Astrocyte of the spinal cord (primary cell): ENCODE measurements at places on chromosomes 13 and 19.
A peak's percentile ranks its signal among the peaks of the same experiment; 100 is the strongest.

DNA sequence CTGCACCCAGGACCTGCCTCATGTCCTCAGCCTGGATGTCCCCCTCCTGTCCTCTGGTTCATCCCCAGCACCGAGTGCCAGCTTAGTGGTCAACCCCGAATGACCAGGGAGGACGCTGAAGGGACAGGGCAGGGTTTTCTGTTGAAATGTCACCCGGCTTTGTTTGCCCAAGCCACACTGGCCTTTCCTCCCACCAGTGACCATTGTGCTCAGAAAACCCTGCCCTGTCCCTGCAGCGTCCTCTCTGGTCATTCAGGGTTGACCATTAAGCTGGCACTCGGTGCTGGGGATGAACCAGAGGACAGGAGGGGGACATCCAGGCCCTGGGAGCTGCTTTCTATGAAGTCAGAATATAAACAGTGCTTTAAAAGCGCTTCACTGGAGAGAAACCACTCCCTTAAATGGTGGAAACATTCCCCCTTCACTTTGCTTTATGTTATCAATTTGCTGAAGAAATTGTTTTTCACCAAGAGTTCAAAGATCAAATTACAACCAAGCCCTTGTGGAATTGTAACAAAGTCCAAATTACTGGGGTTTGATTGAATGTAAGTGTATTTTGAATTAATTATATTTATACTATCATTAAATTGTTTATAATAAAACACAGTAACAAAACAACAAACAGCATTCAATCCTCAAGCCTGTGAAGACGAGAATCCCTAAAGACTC is 21.4 kb downstream of the CARS2 start:
- DNase-seq, result no peak

DNA sequence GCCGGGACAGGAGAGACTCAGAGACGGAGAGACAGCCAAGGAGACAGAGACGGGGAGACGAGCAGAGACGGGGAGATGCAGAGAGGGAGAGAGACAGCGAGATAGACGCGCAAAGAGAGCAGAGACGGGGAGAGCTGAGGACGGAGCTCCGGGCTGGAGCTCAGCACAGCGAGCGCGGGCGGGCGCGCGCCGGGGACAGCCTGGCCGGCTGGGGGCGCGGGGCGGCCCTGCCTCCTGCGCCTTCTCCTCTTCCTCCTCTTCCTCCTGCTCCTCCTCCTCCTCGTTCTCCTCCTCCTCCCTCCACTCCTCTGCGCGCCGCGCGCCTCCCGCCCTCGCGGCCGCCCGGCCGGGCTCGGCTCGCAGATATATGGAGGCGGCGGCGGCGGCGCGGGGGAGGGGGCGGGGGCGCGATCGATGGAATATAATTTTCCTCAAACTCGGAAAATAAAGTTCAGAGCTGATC is at the start of gene ERFL:
Gene ERFL (minus strand): TSS at position 229 of the 463 bp plus-strand sequence. CDS start 15,530 bp downstream, outside the sequence.
- no peak for DNase-seq

DNA sequence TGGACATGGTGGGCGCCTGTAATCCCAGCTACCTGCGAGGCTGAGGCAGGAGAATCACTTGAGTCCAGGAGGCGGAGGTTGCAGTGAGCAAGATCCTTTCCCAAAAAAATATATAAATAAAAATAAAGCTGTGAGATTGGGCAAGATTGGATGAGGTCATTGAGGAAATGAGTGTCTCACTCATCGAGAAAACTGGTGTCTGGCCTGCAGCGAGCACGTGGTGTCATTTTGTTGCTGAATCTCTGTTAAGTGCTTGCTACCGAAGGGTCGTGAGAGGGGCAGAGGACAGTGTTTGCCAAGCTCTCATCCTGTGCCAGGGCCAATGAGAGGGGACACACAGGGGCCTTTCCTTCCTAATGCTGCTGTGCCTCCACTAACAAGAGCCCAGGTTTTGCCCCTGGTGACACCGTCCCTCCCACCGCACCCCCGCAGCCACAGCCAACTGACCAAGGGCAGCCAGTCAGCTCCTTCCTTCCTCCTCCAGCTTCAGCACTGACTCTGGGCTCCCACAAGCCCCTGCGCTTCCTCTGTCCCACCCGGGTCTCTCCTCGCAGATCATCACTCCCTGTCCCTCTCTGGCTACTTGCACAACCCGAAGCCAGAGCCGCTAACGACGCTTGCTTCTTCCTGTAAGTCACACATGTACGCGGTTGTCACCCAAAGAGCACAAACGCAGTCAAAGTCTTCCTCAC is 3.2 kb downstream of the POLD1 start:
- no peak for DNase-seq

DNA sequence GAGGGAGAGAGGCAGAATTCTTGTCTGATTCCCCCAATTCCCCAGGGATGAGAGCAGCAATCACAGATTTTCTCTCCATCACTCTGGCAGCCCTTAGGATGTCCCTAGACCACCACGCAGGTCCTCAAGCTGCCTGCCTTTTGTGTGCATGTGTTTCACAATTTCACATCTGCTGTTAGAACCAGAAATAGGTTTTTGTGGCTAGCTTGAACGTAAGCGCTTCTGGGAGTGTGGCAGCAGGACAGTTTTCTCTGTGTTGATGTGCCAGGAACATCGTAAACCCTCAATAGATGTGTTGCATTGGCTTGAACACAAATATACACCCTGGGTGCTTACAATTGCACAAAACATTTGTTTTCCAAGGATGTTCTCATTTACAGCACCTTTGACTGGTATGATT is 78.8 kb upstream of the TMTC4 start:
- no peak for DNase-seq

DNA sequence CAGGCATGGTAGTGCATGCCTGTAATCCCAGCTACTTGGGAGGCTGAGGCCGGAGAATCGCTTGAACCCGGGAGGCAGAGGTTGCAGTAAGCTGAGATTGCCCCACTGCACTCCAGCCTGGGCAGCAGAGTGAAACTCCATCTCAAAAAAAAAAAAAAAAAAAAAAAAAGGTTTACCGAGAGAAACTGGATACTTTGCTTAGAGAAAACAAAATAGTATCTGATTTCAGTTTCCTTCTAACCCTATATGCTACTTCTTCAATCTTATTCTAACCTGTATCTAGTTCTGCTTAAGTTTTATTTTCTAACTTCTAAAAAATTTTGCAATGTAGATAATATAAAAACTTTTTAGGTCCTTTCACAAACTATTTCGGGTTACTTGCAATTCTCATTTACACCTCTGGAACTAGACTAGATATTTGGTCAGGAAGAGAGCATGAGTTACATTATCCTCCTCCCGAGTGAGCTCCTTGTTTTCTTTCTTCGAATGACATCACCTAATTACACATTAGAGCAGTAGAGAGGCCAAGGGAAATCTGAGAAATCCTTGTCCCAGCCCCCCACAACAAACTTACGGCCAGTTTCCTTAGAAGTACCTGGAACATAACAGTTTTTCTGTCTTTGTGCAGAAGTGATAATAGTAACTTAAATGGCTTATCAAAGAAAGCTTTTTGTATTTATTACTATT is 128.9 kb downstream of the B3GLCT start:
- peak; percentile 43 for DNase-seq

DNA sequence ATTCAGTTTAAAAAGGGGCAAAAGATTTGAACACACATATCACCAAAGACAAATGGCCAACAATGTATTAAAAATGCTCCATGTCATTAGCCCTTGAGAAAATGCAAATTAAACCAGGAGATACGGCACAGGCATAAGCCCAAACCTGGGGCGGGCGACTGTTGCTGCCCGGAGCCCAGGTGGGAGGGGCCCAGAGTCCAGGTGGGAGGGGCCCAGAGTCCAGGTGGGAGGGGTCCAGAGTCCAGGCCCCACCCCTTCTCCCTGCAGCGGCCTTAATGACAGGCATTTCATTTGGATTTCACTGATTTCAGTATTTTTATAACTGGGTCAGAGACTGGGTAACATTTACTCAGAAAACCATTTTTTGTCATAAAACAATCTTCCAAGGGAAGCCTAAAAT is 78.2 kb downstream of the RASA3 start:
- no peak for DNase-seq

GRCh38 chr13:79549355-79550106 is 68.6 kb downstream of the NDFIP2 start:
- peak; percentile 14 for DNase-seq

GRCh38 chr19:8001995-8002849 is 3.2 kb downstream of the ELAVL1 start:
- peak; percentile 82 for DNase-seq

DNA sequence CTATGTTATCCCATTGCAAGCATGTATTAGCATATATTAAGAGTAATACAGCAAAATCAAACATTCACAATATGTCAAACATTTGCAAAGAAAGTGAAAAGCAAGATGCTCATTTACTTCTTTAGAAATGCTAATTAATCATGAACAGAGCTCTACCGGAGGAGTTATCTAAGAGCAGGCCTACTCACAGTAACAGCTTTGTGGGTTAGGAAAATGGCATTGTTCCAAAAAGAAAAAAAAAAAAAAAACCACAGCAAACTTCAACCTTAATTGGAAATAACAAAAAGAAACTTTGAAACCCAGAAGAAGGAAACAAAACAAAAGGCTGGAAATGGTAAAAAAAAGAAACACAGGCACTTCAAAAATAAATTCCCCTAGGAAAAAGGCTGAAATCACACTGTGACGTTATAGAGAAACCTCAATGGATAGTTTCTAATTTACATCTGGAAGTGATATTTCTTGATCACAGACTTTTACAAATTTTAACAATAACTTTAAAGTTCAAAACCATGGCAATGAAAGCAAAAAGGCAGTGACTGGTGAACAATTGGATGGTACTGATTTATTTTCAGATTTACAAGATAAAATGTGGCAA is 1236.8 kb upstream of the SPRY2 start:
- DNase-seq, result peak; percentile 64

GRCh38 chr19:16902545-16902944 is 13.7 kb downstream of the F2RL3 start:
- DNase-seq, result no peak

DNA sequence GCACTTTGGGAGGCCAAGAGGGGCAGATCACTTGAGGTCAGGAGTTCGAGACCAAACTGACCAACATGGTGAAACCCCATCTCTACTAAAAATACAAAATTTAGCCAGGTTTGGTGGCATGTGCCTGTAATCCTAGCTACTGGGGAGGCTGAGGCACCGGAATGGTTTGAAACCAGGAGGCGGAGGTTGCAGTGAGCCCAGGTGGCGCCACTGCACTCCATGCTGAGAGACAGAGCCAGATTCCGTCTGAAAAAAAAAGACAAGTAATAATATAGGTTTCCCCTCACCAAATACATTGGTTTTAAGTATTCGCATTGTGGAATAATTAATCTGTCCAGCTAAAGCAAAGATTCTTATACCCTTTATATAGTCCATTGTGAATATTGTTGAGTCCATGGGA is 1544.6 kb downstream of the OLFM4 start:
- no peak for DNase-seq

DNA sequence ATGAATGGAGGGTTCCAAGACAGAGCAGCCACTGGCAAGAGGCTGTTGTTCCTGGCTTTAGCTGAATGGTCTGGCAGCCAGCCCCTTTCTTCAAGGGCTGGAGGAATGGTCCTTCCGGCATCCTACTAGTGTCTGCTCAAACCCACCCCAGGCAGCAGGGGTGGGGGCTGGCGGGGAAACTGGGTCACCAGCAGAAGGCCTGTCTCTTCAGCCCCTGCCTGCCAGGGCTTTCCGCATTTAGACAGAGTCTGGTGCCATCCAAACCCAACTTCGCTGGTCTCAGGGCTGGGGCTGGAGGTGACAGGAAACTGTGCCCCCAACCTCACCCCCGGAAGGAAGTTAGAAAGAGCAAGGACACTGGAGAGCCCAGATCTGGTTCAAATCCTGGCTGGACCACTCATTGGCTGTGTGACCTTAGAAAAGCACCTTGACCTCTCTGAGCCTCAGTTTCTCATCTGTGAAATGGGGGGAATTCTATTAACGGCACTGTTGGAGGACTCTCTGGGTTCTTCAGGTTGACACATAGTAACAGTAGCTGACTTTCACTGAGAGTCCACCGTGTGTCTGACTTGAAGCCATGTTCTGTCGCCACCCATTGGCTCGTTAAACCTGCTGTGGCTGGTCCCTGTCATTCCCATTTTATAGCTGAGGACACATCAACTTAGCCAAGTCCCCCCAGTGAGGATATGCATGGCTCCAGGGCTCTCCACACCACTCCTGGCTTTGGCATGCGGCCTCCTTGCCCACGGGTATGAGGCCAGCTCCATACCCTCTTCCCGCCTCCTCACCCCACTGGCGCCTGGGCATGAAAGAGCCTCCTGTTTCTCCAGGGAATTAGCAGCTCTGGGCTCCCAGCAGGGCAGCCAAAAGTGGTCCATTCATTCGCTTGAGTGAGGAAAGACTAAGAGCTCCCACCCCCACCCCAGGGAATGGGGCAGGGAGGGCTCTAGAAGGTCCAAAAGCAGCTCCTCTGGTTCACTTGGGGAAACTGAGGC is 2.5 kb upstream of the NR2C2AP start:
- no peak for DNase-seq

DNA sequence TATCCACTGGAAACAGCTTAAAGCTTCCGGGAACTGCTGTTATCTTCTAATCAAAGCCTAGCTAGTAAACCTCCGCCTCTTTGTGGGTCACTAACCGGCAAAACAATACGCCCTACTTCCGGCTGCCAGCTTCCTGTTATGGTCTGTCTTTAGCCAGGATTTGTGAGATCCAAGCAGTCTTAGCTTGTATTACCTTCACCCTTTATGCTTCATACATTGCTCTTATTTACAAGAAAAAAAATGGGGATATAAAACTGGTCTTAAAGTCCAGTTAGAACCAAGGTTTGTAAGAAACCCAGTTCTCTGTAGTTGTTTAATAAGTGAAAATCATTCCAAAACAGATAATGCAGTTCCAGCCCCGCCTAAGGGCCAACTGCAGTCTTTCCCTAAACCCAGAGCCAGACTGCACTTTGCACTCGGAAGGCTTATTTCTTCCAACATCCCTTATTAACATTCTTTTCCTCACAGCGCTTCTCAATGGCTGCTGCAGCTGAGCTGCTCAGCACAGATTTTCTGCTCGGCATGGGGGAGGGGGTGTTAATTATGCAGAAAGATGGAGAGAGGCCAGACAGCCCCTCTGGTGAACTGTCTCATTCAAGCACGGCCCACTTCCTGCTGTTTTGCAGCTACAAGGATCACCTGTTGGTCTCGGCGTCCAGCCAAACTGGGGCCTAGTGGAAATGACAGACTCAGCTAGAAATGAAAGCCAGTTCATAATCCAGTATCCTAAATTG is 368.4 kb downstream of the KLF12 start:
- DNase-seq, result peak; percentile 86

DNA sequence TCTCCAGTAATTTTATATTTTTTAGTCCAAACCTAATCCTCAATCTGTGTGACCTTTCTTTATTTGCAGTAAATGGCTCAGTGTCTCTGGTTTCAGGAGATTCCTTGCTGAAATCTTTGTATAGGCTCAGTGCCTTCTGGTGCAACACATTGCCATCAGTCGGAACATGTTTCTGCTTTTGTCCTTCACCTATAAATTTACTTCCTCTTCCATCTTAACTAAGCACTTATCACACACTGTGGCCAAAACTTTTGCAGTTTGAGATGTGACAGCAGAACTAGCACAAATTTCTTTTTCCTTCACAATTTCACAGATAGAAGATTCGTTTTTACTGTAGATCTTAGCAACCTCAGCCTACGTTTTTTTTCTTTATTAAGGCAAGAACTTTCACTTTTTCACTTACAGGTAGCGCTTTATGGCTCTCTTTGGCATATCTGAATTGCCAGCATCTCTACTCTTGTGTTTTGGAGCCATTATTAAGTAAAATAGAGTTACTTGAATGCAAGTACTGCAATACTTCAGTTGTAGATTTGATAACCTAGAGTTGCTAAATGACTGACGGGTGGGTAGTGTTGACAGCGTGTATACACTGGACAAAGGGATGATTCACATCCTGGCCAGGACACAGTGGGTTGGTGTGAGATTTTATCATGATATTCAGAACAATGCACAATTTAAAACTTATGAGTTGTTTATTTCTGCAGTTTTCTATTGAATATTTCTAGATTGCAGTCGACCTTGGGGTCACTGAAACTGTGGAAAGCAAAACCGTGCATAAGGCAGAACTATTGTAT is 44.3 kb downstream of the NDFIP2 start:
- DNase-seq, result no peak

GRCh38 chr13:20369886-20370361 is 137.8 kb upstream of the GJB6 start:
- no peak for DNase-seq
